Activated naive CD8-positive, alpha-beta T cell treated with anti-CD3 and anti-CD28 coated beads for 36 hours (primary cell): ENCODE measurements at places on chromosomes 16 and 17.

GRCh38 chr17:3935140-3935542 is 18.9 kb upstream of the P2RX1 start:
- DNase-seq: peak; percentile 30

DNA sequence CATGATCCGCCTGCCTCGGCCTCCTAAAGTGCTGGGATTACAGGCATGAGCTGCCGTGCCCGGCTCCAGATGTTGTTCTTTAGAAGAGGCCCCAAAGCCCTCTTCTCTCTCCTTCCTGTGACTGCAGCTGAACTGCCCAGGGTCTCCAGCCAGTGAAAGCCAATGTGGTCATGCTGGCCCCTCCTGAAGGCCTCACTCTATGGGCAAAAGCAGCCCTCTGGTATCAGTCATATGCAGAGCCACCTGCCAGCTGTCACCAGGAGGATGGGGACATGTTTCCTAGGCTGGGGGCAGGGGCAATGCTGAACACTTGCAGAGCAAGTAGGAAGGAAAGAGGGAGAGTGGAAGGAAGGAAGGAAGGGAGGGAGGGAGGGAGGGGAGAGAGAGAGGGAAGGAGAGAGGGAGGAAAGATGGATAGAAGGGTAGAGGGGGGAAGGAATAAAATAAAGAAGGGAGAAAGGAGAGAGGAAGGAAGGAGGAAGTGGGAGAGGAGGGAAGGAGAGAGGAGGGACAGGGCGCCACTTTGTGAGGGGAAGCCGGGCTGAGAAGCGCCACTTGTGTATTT is 36.0 kb downstream of the SOCS3 start:
- DNase-seq: no peak

DNA sequence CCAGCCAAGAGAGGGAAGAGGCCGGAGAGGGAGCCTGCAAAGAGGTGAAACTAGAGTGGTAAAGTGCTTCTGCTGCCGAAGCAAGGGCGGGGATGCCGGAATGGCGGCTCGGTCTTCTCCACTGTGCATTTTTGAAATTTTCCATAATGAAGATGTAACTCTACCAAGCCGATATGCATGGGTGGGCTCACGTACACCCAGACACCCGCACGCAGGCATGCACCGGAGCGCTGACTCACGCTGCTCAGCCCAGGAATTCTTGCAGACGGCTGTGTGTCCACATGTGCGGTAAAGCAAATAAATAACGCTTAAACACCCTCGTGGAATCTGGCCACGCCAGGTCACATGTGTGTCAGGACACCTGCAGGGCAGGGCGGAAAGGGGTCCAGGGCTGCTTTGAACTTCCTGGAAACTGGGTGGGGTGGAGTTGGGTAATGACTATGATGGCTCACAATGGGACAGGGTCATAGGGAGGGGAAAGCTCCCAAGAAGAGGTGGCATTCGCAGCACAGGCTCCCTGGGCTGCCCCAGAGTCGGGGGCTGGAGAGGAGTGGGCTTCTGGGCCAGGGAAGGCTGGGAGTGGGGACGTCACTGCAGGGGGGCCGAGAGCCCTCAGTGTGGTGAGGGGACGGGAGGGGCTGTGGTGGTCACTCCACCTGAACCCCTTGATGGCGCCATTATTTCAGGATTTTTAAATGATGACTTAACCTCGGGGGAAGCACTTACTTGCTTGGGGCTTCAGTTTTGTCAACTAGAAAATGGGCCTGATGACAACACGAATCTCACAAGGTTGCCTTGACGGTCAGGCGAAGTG is 265.5 kb downstream of the PARN start:
- DNase-seq: no peak

- no peak for DNase-seq
These were observed 52.6 kb downstream of the PIMREG start for GRCh38 chr17:6496640-6497441.

DNA sequence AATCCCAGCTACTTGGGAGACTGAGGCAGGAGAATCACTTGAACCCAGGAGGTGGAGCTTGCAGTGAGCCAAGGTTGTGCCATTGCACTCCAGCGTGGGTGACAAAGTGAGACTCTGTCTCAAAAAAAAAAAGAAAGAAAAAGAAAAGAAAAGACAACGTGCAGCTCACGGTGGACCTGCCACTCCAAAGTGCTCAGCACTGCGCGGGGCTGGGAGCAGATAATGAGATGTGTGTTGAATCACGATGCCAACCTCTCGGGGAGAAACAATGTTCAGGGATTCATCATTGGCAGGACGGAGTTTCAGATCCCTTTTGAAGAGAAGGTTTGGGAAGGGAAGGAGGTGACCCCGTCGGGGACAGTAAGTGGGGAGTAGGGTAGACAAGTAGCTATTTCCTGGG is 19.2 kb downstream of the WFDC1 start:
- no peak for DNase-seq

DNA sequence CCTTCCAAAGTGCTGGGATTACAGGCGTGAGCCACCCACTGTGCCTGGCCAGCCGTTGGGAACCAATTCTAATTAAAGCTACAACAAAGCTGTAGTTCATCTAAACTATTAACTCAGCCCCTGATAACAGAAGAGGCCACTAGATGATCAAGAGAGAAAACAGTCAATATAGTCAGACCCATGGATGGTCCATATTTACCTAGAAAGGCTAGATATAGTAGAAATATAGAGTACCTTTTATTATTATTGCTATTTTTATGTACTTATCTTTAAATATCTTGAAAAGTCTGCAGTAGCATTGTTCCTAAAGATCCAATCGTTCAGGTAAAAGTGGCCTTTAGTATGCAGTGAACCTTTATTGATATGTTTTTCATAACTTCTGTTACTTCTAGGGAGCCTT is 43.2 kb downstream of the RNF213 start:
- no peak for DNase-seq

DNA sequence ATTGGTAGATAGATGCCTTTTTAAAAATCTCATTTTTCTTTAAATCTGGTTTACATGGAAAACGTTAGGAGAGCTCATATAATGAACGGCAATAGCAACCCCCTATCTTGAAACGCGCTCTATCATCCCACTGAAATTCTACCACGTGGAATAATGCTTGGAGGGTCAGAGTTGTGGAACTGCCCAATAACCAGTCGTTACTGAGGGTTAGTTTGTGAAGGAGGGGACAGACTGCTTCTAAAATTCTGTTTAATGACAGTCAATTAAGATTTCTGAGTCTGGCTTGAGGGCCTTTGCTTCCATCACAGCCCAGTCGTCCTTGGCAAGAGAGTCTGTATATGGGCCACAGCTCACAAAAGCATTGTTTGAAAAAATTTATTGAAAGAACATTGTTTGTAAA is 482 bp downstream of the IRF8 start:
- DNase-seq: no peak

DNA sequence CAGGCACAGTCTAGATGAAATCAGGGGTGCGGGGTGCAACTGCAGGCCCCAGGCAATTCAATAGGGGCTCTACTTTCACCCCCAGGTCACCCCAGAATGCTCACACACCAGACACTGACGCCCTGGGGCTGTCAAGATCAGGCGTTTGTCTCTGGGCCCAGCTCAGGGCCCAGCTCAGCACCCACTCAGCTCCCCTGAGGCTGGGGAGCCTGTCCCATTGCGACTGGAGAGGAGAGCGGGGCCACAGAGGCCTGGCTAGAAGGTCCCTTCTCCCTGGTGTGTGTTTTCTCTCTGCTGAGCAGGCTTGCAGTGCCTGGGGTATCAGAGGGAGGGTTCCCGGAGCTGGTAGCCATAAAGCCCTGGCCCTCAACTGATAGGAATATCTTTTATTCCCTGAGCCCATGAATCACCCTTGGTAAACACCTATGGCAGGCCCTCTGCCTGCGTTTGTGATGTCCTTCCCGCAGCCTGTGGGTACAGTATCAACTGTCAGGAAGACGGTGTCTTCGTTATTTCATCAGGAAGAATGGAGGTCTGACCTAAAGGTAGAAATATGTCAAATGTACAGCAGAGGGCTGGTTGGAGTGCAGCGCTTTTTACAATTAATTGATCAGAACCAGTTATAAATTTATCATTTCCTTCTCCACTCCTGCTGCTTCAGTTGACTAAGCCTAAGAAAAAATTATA is 1.6 kb downstream of the HBA1 start:
- no peak for DNase-seq

DNA sequence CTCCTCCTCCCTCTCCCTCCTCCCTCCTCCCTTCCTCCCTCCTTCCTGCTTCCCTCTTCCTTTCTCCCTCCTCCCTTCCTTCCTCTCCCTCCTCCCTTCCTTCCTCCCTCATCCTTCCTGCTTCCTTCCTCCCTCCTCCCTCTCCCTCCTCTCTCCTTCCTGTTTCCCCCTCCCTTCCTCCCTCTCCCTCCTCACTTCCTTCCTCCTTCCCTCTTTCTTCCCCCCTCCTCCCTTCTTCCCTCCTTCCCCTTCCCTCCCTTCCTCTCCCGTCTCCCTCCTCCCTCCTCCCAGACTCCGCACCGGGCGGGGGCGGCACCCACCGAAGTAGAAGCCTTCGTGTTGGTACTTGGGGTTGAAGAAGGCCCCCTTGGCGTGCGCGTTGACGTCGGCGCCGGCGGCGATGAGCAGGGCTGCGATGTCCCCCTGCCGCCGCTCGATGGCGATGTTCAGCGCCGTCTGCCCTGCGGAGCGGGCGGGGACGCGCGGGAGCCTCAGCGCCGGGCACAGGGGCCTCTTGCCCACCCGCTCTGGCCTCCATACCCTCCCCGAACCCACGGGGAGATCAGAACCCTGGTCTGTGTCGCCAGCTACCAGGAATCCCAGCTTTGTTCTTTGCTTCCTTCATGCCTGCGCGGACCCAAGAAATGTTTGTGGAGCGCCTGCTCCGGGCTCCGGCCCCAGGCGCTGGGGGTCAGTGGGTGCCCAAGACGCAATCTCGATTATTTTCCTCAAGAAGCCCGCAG is 22.2 kb downstream of the TRPV3 start:
- peak; percentile 75 for DNase-seq

- no peak for DNase-seq
These were observed 62.1 kb downstream of the CRISPLD2 start for GRCh38 chr16:84881702-84882521.

DNA sequence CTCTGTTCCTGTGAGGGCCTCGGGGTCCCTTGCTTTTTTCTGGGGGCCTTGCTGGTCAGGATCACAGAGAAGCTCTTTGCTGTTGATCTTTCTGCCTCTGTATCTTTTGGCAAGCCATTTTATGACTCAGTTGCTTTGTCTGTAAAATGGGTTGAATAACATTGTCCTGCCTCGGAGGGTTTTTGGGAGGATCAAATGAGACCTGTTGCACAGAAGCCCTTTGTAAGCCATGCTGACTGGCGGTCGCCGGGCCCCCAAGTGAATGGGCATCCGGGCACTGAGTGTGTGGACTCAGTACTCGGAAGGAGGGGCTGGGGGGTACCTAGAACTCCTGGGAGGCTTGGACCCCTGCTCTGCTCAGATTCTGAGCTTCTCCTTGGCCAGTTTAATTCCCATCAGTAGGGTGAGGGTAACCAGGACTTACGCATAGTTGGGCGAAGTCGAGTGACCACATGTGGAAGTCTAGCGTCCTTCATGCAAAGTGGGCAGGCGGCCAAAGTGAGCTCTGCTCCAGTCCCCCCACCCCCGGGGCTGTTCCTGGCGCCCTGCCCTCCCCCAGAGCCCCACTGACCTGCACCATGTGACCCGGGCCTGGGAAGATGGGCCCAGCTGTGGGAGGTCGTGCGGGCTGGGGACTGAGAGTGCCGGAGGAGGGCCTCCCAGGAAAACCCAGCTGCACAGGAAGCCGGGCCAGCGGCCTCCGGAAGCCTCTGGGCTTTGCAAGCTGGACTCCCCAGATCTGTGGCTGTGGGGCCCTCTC is 284.0 kb downstream of the SEC14L1 start:
- no peak for DNase-seq

- no peak for DNase-seq
These were observed 69.3 kb downstream of the FTO start for GRCh38 chr16:53773150-53773846.

GRCh38 chr17:3710951-3711383 is 12.7 kb upstream of the HASPIN start:
- peak; percentile 75 for DNase-seq

GRCh38 chr17:67696347-67696746 is 21.4 kb upstream of the NOL11 start:
- no peak for DNase-seq

GRCh38 chr17:7714721-7715594 is 2.6 kb upstream of the DNAH2 start:
- no peak for DNase-seq

- DNase-seq: no peak
These were observed 367.5 kb downstream of the CPPED1 start for GRCh38 chr16:12436201-12436657.

DNA sequence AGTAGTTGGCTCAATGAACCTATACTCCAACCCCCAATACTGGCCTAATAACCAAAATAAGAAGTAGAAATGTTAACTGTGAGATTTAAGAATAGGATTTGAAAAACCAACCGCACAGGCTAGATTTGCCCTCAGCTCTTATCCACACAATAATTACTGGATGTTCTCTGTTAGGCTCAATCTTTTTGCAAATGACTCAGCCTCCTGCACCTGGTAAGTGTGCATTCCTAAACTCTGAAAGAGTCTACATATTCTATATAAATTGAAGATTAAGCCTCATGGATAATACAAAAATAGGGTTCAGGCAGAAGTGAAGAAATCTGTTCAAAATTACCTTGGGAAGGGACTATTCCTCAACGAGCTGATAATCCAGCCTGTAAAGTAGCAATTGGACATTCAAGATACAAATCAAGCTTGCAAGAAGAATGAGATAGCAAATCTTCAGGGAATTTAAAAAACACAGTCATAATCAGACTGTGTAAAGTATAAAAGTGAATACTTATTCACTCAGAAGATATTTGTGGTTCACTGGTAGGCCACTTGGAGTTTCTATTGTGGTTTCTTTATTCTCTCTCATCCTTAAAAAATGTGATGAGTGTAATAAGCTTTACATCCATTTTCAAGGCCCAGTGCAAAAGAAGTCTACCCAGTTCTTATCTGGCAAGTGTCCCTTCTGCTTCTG is 931.9 kb upstream of the SOX9 start:
- no peak for DNase-seq

DNA sequence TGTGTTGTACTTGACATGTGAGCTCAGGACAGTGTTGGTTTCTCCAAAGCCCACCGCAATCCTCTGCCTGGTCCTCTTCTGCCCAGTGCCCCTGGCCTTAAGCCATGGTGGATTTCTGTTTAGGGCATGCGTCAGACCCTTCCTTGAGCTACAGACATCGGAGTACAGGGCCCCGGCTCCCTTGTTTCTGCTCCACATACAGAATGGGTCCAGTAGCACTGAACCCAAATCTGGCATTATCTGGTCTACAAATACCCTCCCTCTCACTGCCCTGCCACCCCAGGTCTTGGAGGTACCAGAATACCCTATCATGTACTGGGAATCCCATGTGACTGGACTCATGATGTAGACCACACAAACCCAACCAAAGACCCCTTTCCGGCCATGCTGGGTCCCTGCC is 27.4 kb upstream of the ZNHIT3 start:
- no peak for DNase-seq
